Stimulated activated memory B cell treated with anti-CD40 and anti-IgM and Interleukin-4, amounts not matched to agents 10 μg/mL and 1 μg/mL and 100 μg/mL, for 72 hours (primary cell): ENCODE measurements at places on chromosomes 6 and 20.

GRCh38 chr6:158654498-158654897, 4.6 kb downstream of the SYTL3 start:
- H3K27ac ChIP-seq = peak overlapping the region; percentile 91
- H3K4me3 ChIP-seq = no peak overlapping the region
- peaks cover 32% of the 10 kb centered on the region for H3K4me1 ChIP-seq
- H3K27me3 ChIP-seq = no peaks in the 10 kb centered on the region
- H3K36me3 ChIP-seq = peaks cover 22% of the 10 kb centered on the region

GRCh38 chr20:61437280-61438206, 185.5 kb downstream of the CDH4 start:
- no peaks in the 10 kb centered on the region for H3K36me3 ChIP-seq
- no peak for ATAC-seq
- H3K27me3 ChIP-seq = no peaks in the 10 kb centered on the region
- no peak overlapping the region for H3K27ac ChIP-seq
- H3K4me3 ChIP-seq = no peak overlapping the region

DNA sequence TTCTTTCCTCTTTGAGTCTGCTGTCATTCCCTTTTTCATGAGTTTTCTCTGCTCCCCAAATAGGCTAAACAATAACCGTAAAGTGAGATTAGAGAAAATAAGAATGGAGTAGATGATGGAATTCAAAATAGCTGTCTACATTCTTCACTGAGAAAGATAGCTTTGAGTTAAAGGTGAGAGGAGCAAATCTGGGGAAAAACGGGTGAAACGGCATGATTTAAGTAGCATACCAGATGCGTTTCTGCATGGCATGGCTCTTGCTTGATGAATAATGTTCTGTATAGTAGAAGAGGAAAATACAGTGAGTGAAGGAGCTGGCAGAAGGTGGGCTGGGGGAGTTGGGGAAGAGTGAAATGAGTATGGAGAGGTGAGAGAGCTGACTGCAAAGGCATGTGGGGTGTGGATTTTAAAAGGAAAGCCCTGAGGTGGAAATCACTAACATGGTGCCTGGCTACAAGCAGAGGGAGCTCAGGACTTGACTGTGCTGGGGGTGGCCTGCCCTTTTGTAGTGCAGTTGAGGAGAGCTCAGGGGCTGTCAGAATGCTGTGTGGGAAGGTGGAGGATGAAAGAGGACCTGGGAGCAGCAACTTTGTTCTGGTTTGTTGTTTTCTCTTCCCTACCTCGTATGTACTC, 8.8 kb downstream of the BICRAL start:
- H3K36me3 ChIP-seq = peaks cover 13% of the 10 kb centered on the region
- no peaks in the 10 kb centered on the region for H3K27me3 ChIP-seq
- H3K4me1 ChIP-seq = peaks cover 30% of the 10 kb centered on the region
- no peak for ATAC-seq

DNA sequence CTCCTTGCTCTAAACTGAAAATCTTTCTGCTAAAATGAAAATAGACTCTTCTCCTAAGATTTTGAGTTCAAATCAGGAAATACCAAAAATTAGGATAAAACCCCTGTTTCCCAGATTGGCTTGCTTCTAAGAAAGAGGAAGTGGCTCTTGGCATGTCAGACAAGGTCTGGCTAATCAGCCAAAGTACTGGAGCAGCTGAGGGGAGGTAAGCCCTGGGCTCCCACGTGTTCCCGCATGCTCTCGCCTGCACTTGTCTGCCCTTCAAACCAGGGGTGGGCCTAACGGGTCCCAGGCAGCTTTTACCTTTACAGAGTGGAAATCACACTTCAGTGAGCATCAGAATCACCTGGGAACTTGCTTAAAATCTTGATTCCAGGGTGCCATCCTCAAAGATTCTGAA, 43.2 kb upstream of the GABRR1 start:
- H3K4me1 ChIP-seq = peaks cover 15% of the 10 kb centered on the region
- ATAC-seq = no peak
- no peaks in the 10 kb centered on the region for H3K36me3 ChIP-seq
- no peaks in the 10 kb centered on the region for H3K27me3 ChIP-seq
- H3K4me3 ChIP-seq = no peak overlapping the region
- H3K27ac ChIP-seq = no peak overlapping the region

DNA sequence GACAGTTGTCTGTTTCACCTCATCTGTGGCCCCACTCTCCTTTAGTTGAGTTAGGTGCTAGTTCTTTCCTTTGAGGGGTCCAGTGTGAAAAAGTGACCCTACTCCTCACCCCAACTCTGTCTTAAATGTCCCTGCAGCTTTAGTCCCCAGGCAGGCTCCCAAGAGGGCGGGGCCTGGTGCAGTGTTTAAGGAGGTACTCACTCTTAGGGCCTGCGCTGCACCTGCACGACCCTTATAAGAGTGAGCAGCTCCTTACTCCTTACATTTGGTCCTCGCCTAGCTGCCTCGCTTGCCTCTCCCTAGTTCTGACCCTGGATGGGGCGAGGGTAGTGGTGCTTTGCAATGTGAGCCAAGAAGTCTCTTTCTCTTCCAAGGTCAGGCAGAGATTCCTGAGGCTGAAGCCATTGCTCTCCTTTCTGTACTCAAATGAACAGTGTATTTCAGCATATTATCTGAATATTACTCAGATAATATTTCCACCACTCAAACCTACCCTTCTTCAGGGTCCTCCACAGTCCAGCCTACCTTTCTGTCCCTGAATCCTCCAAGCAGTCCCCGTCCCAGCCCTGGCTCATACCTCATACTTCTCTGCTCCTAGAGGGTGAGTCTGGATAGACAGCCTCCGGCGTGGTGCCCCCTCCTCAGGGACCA, 11.9 kb upstream of the VEGFA start:
- no peaks in the 10 kb centered on the region for H3K36me3 ChIP-seq
- H3K4me3 ChIP-seq = no peak overlapping the region
- H3K27me3 ChIP-seq = peaks cover 9% of the 10 kb centered on the region
- H3K27ac ChIP-seq = no peak overlapping the region
